NCI-H2227 treated with DMSO at 0.1 percent for 48 hours (cell line): ENCODE measurements at places on chromosomes 16 and 17.

GRCh38 chr17:79045842-79046196 is 21.9 kb downstream of the C1QTNF1 start:
- peak; percentile 37 for DNase-seq

- DNase-seq: no peak
Measured at GRCh38 chr16:19517424-19518089, 4.3 kb downstream of the GDE1 start.

DNA sequence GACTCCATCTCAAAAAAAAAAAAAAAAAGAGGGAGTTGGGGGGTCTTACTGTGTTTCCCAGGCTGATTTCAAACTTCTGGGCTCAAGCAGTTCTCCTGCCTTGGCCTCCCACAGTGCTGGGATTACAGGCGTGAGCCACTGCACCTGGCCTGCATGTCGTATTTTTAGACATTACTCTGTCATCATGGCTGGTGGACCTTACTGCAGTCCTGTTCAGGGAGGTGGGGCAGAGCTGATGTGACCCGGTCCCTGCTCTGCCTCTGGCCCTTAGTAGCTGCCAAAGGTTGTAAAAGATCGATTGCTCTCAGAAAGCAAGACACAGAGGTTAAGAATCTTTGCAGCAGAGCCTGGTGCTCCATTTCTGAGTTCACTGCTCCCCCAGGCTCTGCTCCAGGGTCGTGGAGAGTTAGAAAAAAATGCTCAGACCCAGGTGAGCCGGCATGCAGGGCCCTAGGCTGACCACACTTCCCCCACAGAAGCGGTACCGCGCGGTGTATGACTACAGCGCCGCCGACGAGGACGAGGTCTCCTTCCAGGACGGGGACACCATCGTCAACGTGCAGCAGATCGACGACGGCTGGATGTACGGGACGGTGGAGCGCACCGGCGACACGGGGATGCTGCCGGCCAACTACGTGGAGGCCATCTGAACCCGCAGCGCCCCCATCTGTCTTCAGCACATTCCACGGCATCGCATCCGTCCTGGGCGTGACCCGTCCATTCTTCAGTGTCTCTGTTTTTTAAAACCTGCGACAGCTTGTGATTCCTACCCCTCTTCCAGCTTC is 7.1 kb upstream of the LASP1NB start:
- no peak for DNase-seq

- DNase-seq: no peak
Measured at GRCh38 chr16:67992661-67993206, 6.5 kb downstream of the DPEP2 start.

DNA sequence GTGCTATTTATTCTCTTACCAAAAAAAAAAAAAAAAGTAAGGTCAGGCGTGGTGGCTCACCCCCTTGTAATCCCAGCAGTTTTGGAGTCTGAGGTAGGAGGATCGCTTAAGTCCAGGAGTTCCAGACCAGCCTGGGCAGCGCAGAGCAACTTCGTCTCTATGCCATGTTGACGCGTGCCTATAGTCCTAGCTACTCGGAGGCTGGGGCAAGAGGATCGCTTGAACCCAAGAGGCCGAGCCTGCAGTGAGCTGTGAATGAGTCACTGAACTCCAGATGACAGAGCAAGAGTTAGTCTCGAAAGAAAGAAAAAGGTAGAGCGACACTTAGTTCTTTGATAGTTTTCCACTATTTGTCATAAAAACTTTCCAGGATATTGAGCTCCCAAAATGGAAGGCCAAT is 1.4 kb upstream of the TENT4B start:
- DNase-seq: no peak

GRCh38 chr17:31198026-31198425 is 99.0 kb downstream of the OMG start:
- no peak for DNase-seq

GRCh38 chr17:78112518-78113471 is 15.8 kb downstream of the TMC6 start:
- DNase-seq: peak; percentile 59

- no peak for DNase-seq
Measured at GRCh38 chr17:72458301-72458700, 337.5 kb downstream of the SOX9 start.

DNA sequence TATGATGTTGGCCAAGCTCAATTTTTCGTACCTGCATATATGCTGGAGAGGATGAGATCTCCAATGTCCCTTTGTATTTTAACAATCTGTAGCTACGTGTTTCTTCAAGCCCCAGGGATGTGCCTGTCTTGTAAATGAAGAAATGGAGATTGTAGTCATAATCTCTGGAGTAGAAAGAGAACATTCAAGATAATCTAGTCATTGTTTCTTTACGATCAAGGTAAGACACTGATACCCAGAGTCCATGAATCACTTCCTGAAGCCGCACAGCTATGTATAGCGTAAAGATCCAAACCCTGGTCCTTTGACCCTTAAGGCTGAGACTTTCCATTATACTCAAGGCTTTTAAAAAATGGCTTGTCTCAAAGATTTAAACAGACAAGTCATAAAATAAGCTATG is 205.5 kb downstream of the HS3ST3B1 start:
- DNase-seq: no peak

- no peak for DNase-seq
Measured at GRCh38 chr16:8961811-8962390, 1.8 kb downstream of the USP7 start.

DNA sequence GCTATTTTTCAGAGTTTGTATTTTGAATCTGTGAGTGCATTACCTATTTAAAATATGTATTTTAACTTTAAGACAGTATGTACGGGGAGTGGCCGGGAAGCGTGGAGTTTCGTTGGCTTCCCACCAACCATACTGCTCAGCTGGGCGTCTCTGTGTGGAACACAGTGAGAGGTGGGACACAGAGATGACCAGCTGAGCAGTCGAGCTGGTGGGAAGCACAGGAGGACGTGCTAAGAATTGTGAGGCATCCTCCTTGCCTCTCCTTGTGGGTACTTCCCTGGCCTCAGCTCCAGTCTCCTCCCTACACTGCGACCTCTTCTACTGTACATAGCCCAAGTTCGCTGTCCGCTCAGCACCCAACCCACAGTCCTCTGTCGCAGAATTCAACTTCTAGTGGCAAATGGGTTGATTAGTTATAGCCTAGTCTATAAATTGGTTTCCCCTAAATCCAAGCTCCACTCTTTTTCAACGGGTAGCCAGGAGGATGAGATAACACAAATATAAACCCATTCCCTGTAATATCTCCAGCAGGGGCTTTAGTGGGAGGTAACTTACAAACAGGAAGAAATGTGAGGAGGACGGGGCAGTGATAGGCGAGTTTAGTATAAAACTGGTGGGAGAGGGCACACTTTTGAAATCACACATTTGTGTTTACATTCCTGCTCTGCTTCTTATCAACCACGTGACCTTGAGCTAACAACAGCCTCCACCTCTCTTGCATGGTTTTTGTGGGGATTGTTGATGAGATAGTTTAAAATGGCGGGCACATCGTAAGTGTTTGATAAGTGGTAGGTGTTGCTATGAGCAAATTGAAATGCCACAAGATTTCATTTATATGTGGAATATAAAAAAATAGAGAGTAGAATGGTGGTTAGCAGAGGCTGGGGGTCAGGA is 211.9 kb upstream of the HS3ST3A1 start:
- DNase-seq: no peak

GRCh38 chr16:51390877-51391276 is 239.8 kb upstream of the SALL1 start:
- no peak for DNase-seq

- no peak for DNase-seq
Measured at GRCh38 chr17:2312736-2313135, 9.0 kb downstream of the SRR start.

DNA sequence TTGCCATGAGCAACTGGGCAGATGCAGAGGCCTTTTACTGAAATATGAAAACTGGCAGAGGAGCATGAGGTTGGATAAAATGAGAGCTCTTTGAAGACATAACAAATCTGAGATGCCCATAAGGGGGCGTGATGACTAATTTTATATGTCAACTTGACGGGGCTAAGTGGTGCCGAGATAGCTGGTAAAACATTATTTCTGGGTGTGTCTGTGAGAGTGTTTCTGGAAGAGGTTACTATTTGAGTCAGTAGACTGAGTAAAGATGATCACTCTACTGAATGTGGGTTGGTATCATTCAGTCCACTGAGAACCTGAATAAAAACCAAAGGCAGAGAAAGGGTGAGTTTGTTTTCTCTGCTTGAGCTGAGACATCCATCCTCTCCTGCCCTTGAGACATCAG is 454.2 kb downstream of the NPIPA7 start:
- DNase-seq: no peak

DNA sequence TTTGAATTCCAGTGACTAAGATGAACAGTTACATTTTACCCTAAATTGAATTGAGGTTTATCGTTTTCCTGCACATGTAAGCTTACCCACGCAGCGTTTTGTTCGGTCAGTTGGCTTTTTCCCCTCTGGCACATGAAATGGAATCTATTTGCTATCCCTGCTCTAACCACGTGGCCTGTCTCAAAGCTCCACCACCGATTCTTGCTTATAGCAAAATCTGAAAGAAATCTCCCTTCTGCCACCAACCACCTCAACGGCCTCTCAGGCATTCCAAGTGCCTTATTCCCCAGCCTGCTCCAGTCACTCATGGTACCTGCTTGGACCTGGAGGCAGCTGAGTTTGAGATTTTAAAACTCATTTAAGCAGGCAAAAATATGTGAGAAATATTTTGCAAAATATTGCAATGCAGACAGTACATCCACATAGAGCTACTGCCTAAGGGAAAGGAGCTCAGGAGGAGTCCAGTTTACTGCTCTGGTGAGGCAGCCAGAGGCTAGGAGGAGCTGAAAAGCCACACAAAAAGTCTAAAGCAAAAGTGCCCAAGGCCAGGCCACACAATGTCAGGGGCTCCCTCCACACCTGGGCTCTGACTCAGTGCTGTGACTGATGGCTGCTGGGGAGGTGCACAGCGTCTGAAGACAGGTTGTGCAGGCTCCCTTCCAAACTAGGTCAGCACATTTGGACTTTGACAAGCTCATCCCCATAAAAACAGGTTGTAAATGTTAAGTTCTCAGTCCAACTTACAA is 26.4 kb downstream of the ARHGAP17 start:
- no peak for DNase-seq

- no peak for DNase-seq
Measured at GRCh38 chr17:10116753-10117420, 81.5 kb downstream of the GAS7 start.

- DNase-seq: no peak
Measured at GRCh38 chr16:76210157-76210556, 67.0 kb upstream of the CNTNAP4 start.

GRCh38 chr17:17937201-17937853 is 34.9 kb downstream of the TOM1L2 start:
- peak; percentile 43 for DNase-seq

GRCh38 chr17:71430281-71430680 is 690.5 kb upstream of the SOX9 start:
- DNase-seq: no peak

DNA sequence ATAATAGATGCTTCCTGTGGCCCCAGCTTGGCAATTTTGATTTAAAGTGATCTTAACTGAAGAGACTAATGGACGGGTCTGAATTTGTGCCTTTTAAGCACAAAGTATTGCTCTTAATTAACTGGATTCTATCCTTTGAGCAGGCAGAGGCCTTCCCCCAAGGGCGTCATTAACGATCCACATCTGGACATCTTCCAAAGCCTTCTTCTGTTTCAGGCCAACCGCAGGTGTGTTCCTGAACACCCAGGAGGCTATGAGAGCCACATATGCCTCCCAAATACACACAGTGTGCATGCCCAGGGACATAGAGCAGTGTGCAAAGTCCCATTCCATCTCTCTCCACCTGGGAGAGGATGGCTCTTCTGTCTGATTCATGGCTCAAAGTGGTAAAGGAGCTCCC is 42.3 kb downstream of the MAPT start:
- DNase-seq: no peak

DNA sequence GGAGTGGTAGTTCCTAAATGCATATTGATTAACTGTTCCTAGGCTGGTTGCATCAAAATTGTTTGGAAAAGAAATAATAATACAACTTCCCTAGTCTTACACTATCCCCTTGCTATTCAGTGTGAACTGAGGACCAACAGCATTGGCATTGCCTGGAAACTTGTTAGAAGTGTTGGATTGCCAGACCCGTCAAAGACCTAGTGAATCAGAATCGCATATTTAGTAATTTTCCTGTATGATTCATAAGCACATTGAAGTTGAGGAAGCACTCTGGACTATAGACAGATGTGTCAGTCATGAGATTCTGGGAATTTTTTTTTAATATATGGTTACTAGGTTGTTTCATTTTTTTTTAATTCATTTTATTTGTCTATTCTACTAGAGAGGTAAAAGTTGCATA is 34.7 kb upstream of the KCNJ16 start:
- DNase-seq: no peak

DNA sequence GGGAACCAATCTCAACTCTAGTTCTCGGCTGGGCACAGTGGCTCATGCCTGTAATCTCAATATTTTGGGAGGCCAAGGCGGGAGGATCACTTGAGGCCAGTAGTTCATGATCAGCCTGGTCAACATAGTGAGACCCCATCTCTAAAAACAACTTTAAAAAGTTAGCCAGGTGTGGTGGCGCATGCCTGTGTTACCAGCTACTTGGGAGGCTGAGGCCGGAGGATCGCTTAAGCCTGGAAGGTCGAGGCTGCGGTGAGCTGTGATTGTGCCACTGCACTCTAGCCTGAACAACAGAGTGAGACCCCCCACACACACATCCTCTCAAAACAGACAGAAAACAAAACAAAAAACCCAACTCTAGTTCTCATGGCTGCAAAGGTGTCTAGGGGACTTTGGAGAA is 4.9 kb downstream of the THRA start:
- DNase-seq: no peak

DNA sequence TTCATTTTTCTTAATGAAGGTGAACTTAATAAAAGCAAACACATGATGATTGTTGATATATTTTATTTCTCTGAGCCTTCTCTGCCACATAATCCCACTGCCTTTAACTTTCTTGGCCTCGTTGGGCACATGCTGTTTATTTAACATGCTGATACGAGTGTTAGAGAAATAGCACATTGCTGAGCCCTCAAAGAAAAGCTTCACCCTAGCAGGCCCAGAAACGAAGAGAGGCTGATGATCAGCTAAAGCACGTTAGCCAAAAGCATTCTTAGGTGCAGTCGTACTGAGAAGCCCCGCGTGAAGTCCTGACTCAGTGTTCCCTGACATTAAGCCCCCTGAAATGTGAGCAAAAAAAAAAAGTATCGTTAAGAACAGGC is 122.8 kb downstream of the CCDC182 start:
- DNase-seq: no peak

GRCh38 chr16:723695-724094 is 2.5 kb downstream of the CCDC78 start:
- no peak for DNase-seq
